Uterus (tissue), 4 donors: ENCODE measurements at places on chromosomes 2 and 18.

- H3K4me3 ChIP-seq, result no peak overlapping the region
- H3K27ac ChIP-seq, result peak overlapping the region; percentile 92
- peak; percentile 85 for DNase-seq
- H3K4me1 ChIP-seq, result no peaks in the 10 kb centered on the region
- no peaks in the 10 kb centered on the region for H3K36me3 ChIP-seq
- H3K27me3 ChIP-seq, result no peaks in the 10 kb centered on the region
Observed at GRCh38 chr18:76709659-76710645, 112.4 kb upstream of the ZNF236 start.

DNA sequence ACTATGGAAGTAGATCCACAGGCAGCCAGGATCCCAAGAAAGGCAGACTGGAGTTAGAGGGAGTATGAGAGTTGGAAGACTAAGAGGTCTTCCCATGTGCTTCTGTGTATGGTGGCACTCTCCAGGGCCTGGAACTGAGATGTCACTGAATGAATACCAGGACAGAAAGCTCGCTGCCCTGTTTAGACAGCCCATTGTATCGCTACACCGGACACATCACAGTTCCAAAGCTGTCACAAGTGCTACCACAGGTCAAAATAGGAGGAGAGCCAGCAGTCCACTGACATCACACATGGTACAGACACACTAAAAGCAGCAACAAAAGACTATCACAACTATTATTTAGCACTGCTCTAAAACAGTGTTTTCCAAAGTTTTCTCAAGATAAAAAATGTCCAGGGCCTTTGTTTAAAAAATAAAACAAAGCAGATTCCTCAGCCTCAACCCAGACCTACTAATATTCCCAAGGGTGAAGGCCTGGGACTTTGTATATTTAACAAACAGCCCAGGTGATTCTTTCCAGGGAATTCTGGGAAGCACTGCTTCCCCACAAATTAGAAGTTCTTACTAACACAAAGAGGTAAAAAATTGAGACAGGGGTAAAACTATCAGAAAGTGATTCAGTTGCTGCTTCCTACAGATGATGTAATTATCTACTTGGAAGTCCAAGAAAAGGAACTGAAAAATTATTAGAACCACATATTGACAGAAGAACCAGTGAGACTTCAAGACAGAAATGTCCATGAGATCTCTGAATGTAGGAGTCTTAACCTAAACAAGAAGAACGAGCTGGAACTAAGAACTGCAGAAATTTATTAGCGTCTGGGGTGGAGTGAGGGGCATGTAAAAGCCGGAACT, 116.0 kb downstream of the DTNB start:
- H3K36me3 ChIP-seq, result no peaks in the 10 kb centered on the region
- H3K27ac ChIP-seq, result no peak overlapping the region
- DNase-seq, result no peak
- no peaks in the 10 kb centered on the region for H3K27me3 ChIP-seq
- no peak overlapping the region for H3K4me3 ChIP-seq
- H3K4me1 ChIP-seq, result no peaks in the 10 kb centered on the region

DNA sequence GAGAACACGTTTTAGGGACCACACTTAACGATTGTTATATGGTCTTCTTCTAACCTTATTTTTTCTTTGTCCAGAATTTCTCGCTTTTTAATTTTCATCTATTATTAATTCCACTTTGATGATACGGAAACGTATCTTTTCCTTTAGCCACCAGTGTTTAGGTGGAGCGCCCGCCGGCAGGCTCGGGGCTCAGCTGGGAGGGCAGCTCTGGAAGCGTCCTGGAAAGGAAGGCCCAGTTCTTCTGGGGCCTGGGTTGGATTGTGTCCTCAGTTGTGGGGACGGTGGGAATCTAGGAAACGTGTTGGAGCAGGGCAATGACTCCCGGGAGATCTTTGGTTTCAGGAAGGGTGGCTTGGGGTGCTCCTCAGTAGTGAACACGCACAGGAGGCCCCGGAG, 19.4 kb upstream of the SOX11 start:
- H3K27me3 ChIP-seq, result peaks cover 9% of the 10 kb centered on the region
- no peak for DNase-seq
- H3K4me1 ChIP-seq, result no peaks in the 10 kb centered on the region
- H3K36me3 ChIP-seq, result no peaks in the 10 kb centered on the region
- H3K4me3 ChIP-seq, result no peak overlapping the region
- no peak overlapping the region for H3K27ac ChIP-seq

DNA sequence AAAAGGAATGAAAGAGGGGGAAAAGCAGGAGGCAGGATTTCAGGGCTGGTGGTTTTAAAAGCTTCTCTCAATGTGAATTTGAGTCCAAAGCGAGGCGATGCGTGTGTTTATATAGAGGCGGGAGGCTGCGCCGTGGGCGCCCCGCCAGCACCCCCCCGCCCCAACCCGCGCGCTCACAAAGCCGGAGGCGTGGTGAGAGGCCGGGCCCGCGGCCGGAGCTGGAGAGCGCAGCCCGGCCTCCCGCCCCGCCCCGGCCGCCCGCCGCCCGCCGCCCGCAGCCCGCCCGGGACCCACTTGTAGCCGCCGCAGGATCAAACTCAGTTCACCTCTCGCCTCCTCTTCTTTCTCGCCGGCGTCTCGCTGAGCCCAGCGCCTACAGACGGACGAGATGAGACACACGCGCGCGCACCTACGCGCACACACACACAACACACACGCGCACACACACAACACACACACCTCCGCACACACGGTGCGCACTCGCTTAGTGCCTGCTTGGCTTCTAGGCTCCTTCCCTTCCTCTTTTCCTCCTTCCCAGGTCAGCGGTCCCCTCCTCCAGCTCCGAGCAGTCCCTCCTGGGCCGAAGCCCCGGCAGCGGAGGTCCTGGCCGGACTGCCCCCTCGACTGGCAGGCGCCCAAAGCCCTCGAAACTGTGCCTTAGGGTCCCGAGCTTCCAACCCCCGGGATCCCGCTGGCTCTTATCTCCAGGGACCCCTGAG, 1.3 kb upstream of the CYP26B1 start:
- DNase-seq, result peak; percentile 14
- H3K27ac ChIP-seq, result no peak overlapping the region
- H3K4me1 ChIP-seq, result no peaks in the 10 kb centered on the region

GRCh38 chr2:174662459-174662858, 64.9 kb upstream of the WIPF1 start:
- no peaks in the 10 kb centered on the region for H3K4me1 ChIP-seq
- H3K27me3 ChIP-seq, result no peaks in the 10 kb centered on the region
- no peak overlapping the region for H3K4me3 ChIP-seq
- H3K27ac ChIP-seq, result peak overlapping the region; percentile 74
- no peaks in the 10 kb centered on the region for H3K36me3 ChIP-seq
- DNase-seq, result no peak

DNA sequence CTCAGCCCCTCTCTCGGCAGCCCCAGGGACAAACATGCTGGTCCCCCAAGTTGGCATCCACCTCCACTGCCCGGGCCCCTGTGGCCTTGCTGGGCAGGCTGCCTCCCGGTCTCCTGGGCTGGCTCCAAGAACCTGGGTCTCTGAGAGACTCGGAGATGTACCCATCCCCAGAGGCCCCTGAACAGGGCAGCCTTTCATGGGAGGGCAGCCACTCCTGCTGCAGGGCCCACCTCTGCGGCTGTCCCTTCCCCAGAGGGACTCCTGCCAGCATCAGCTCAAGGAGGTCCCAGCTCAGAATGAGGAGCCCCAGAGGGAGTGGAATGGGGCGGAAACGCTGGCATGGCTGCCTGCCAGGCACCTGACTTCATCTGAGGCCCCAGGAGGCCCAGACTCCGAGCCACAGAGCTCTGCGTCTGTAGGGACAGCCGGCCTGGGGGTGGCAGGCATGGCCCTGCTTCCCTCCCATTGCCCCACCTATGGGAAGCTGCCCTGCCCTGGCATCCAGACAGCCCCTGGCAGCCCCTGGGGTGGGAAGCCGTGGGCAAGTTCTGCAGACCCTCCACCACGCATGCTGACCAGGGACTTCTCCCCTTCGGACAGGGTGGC, 857 bp upstream of the CROCC2 start:
- H3K36me3 ChIP-seq, result no peaks in the 10 kb centered on the region
- no peaks in the 10 kb centered on the region for H3K27me3 ChIP-seq
- no peaks in the 10 kb centered on the region for H3K4me1 ChIP-seq
- H3K27ac ChIP-seq, result no peak overlapping the region
- no peak overlapping the region for H3K4me3 ChIP-seq

GRCh38 chr2:222033541-222033940, 265.3 kb downstream of the PAX3 start:
- H3K27me3 ChIP-seq, result no peaks in the 10 kb centered on the region
- H3K4me3 ChIP-seq, result no peak overlapping the region
- no peaks in the 10 kb centered on the region for H3K4me1 ChIP-seq
- DNase-seq, result no peak
